Endodermal cell (in vitro differentiated cells): ENCODE measurements at places on chromosomes 12 and 14. TPM values are rescaled to one million over a fixed set of nuclear protein-coding genes. Genes with fewer than 3 reads are reported as not detected.

The FAM90A1 gene
- total RNA-seq: 0.18 and 0.40 TPM in 2 replicates

The BMP4 gene
- 16.1 to 20.1 TPM (median 19.9 TPM) in 3 replicates for total RNA-seq

The CLEC1B gene
- total RNA-seq: not detected in 2 replicates

The PLA2G1B gene
- not detected in 3 replicates for total RNA-seq

The IFI27 gene
- 1.1 and 1.9 TPM in 2 replicates for total RNA-seq

The FAM181A gene
- not detected in 3 replicates for total RNA-seq

- DNase-seq: peak; percentile 59
These were observed 164.1 kb upstream of the NTF3 start for GRCh38 chr12:5267603-5268423.

DNA sequence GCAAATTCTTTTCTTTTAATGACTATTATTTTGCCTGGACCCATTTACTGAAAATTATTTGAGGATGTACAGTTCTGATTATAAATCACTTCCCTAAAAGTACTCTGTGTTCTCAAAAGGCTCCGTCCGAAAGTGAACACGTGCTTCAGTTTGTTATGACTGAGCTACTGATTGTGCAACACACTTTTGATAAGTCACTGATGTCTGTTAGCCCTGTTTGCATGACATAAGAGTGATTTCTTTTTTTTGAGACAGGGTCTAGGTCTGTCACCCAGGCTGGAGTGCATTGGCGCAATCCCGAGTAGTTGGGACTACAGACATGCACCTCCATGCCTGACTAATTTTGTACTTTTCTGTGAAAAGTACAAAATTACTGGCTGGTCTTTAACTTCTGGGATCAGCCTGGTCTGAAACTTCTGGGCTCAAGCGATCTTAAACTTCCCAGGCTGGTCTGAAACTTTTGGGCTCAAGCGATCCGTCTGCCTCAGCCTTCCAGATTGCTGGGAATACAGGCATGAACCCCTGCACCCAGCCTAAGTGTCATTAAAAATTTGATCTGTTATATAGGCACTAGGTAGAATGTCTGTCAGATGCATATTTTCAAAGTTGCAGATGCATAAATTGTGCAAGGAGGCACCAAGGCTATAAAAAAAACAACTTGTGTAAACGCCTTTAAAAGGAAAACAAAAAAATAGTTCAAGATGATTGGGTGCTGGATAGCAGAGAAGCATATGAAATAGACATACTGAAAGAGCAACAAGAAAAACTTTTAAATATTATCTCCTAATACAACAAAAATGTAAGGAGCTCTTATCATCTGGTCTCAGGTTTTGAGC lies 111.5 kb downstream of the SRGAP1 start:
- no peak for DNase-seq

GRCh38 chr12:121427556-121428050 lies 27.7 kb downstream of the RNF34 start:
- no peak for DNase-seq

DNA sequence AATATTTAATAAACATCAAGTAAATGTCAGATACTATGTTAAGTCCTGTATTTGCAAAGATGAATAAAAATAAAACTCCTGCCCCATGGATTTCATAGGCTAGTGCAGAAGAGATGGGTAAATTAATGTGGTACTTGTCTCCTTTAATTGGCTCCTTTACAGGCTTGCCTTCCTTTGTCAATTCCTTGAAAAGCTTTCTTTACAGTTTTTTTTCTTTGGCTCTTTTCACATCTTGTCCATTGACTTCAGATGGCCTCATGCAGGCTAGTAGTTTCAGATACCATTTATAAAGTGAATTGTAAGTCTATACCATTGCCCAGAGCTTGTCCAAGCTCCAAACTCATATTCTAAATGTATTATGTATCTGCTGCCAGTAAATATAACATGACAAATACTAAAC lies 128.7 kb upstream of the GARIN2 start:
- no peak for DNase-seq

- DNase-seq: peak; percentile 79
These were observed 137.7 kb upstream of the FGD4 start for GRCh38 chr12:32261638-32262037.

GRCh38 chr12:121992059-121992879 lies 29.4 kb upstream of the BCL7A start:
- DNase-seq: no peak

DNA sequence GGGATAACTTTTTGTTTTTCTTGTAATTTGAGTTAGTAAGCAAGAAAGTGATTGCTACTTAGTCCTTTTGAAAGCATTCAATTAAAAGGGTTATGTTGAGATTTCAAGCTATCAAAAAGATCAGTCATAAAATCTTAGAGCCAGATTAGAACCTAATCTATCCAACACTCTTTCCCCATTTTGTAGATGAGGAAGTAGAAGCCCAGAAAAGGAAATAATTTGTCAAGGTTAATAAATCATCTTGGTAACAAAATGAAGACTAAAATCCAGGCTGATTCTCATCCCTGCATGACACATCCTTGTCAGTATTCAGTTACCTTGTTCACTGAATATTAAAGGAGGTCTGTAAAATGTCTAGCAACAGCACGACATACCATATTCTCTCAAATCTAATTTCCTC lies 26.5 kb downstream of the PPP1R13B start:
- DNase-seq: no peak

DNA sequence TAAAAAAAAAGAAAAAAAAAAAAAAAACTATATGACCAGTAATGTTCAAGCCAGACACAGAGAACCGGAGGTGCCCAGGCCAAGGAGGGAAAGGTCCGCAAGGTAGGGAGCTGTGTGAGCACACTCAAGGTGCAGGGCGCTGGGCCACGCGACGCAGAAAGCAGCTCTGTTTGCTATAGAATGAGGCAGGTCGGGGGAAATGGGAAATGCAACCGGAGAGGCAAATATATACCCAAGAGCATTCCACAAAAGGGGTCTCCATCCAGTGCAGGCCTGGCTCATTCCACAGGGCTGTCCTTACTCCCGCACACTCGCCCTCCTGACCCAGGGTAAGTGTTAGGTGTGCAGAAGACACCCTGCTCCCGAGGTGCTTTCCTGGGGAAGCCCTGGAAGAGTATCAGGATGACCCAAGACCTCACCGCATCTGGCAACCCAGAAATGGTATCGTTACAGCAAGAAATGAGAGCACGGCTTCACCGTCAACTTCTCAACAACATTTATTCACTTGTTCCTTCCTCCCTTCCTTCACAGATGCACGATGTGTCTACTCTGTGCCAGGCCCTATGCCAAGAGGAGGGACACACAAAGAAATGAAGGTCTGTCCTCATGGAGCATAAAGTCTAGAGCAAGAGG lies 86.4 kb downstream of the BCL11B start:
- no peak for DNase-seq

DNA sequence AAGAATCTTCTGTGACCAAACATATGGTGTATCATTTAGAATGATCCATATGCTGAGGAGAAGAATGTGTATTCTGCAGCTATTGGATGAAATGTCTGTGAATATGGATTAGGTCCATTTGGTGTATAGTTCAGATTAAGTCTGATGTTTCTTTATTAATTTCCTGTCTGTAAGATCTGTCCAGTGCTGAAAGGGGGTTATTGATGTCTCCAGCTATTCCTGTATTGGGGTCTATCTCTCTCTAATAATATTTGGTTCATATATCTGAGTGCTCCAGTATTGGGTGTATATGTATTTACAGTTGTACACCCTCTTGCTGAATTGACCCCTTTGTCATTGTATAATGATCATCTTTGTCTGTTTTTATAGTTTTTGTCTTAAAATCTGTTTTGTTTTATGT lies 33.5 kb downstream of the SLC38A2 start:
- no peak for DNase-seq

DNA sequence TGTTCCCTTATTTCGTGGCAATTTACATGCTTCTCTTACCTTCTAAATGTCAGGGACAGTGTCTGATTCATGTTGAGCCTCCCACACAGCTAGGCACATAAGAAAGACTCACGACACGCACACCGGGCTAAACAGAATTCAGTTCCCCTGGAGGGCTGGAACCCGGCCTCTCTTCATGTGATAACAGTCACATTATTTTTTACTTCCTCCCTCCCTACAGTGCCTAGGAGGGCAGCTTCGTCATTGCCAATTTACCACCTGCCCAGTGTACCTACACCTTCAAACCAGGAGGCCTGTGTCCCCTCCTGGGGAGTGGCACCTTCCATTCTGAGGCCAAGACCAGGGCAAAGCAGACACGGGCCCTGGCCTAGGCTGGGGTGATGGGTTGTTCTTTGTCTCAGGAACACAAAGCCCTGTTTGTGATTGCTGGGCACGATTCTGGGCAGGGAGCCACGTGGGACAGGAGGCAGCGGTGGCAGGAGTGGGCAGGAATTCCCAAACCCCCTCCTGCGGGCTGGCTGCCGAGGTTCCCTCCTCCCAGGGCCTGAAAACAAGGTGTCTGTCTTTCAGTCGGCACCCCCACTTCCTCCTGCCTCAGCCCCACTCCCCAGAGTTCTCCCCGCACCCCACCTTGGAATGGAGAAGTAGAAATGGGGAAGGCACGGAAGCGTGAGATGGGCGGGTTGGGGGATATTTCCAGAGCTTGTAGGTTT lies 6.8 kb upstream of the RASAL1 start:
- peak; percentile 40 for DNase-seq

DNA sequence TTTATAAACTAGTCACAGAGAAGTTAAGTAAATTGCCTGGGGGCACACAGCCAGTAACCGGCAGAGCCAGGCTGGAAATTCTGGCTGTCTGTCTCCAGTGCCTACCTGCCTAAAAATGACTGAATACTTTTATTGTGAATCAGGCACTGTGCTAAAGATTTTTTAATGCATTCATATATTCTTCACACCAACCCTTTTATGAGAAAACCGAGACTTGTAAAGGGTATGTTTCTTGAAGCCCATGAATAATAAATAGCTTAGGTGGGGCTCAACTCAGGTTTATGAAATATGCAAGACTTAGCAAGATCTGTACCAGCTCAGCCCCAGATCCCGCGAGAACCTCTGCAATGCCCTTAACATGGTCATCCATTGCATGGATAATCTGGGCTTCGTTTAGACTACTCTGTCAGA lies 60.8 kb downstream of the TMCC3 start:
- DNase-seq: no peak

DNA sequence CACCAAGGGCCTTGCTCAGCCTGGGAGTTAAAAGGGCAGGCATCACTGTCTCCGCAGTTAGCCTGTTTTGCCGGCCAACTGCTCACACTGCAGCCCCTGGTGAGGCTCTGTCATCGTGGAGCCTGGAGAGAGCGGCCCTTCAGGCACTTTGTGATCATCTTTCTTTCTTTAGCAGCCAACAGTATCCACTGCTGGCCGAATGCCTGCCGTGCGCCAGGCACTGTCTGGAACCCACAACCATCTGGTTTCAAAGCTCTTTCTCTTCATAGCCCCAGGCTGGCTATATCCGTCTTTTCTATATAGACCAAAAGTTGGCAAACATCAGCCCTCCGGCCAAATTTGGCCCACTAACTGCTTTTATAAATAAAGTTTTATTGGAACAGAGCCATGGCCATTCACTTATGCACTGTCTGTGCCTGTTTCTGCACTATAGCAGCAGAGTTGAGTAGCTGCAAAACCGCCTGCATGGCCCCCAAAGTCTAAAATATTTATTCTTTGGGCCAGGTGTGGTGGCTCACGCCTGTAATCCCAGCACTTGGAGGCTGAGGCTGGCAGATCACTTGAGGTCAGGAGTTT lies 29.5 kb downstream of the SLC8B1 start:
- no peak for DNase-seq

- DNase-seq: no peak
These were observed 715 bp upstream of the SLC10A1 start for GRCh38 chr14:69797573-69798338.
